ENCODE measurements at places on chromosomes 11 and 22. TPM values are rescaled to one million over a fixed set of nuclear protein-coding genes. Genes with fewer than 3 reads are reported as not detected.

The FXYD6 gene
- 105 TPM for total RNA-seq

DNA sequence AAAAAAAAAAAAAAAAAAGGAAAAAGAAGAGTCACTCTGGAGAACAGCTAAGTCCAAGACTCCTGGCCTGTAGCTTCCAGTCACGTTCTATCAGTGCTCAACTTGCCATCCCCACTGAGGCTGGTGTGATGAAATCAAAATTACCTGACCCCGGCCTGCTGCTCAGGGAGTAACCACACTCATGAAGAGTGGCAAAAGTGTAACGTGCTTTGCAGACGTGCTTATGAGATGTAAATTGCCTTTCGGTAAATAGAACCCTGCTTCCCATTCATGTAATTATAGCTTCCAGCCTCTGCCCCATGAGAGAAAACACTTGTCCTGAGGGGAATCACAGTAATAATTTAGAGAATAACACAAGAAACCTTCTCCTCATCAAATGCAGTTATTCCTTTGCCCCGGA is 28.2 kb upstream of the CHKA start:
- no peak for DNase-seq

The BAIAP2L2 gene
- 1.1 TPM for total RNA-seq

The PLAAT4 gene
- total RNA-seq, result 26.3 TPM

The PTGDR2 gene
- 0.33 TPM for total RNA-seq

DNA sequence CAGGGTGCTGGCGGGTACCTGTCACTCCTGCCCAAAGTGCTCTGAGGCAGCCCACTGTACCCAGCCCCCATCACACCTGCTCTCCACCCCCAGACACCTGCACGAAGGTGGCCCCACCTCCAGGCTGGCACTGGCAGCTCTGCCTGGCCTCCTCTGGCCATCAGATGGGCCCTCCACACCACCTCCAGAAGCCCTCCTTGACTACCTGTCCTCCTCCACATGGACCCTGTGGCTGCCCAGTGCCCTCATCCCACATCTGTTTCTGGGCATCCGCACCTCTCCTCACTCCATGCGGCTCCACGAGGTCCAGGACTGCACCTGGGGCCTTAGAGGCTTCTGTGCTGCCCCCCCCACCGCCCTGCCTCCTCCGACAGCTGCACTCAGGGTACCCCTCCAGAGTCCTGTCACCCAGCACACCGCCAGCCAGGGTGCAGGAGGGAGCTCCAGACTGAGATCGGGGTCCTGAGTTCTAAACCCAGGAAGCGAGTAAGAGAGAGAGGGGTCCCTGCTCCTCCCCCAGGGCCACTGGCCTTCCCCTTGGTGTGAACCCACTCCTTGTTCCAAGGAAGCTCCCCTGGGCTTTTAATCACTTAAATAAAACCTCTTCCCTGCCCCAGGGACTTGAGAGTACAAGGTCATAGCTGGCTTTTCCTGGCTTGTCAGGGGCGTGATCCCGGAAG is 1.7 kb downstream of the CTSD start:
- no peak for DNase-seq

DNA sequence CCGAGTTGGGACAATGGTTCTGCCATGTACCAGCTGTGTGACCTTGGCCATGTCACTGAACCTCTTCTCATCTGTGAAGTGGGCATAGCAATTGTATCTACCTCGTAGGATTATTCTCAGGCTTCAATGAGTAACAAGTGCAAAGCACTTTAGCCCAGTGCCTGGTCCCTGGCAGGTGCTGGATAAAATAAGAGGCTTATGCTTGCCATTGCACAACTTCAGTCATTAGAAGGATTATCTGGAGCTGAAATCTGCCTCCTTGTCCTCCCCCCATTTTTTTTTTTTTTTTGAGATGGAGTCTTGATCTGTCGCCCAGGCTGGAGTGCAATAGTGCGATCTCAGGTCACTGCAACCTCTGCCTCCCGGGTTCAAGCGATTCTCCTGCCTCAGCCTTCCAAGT is 7.2 kb downstream of the SMTNL1 start:
- no peak for DNase-seq

The APOA4 gene
- not detected for total RNA-seq

- no peak for DNase-seq
Measured at GRCh38 chr11:83272627-83273026, 13.5 kb downstream of the CCDC90B start.

The OR51I1 gene
- total RNA-seq, result not detected

GRCh38 chr11:9187616-9188015 is 77.5 kb downstream of the DENND5A start:
- no peak for DNase-seq

DNA sequence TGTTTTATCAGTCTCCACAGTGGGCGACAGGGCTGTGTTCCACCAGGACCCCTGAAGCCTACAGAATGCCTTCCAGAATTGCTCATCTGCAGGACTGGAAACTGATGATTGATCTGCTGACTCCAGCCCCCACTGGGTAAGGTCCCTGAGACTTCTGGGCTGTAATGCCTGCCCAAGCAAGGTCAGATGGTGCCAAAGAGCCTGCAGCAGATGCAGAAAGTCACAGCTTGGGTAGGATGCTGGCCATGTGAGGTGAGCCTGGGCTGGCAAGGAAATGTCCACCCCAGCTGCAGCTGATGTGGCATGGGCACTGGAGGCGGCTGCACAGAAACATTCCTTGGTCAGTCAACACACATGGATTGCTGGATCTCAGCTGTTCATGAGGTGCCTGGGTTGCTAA is 30.9 kb downstream of the LRRC32 start:
- no peak for DNase-seq

Measured in esophagus muscularis mucosa (tissue), 4 donors.